ENCODE measurements at places on chromosomes 4 and X.
A peak's percentile ranks its signal among the peaks of the same experiment; 100 is the strongest.

DNA sequence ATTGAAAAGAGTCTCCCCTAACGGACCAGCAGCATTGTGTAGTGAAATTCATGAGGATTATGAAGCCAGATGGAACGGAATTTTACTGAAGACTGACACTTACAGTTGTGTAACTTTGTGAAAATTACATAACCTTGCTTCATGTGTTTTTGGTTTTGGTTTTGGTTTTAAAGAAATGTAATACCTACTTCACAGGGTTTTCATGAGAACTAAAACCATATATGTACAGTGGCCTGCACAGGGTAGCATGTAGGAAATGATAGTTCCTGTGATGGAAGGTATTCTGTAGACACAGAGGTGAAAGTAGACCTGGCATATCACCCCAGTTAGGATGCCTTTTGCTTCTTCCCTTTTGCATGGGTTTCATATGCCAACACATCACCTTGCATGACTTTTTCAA lies 247.0 kb downstream of the BANK1 start:
- no peak for DNase-seq

DNA sequence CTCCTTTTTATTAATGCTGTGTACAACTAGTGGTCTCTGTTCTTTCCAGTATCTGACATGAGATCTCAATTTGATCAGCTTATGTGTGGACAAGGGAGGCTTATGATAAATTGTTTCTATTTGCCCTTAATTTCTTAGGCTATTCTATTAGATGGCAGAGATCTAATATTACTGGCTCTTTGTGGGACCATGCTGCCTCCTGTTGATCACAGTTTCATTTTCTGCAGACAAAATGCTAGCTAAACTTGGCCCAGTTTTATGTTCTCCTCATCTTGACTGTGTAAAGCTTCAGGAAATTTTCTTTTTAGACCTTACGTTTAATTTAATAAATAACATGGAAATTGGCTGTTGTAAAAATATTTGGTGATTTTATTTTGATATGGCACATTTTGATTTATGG lies 627.1 kb upstream of the AADAT start:
- DNase-seq, result no peak

- DNase-seq, result no peak
These were observed 211.8 kb upstream of the CPEB2 start for GRCh38 chr4:14790494-14790893.

GRCh38 chr4:138409670-138410069 lies 167.5 kb upstream of the SLC7A11 start:
- no peak for DNase-seq

DNA sequence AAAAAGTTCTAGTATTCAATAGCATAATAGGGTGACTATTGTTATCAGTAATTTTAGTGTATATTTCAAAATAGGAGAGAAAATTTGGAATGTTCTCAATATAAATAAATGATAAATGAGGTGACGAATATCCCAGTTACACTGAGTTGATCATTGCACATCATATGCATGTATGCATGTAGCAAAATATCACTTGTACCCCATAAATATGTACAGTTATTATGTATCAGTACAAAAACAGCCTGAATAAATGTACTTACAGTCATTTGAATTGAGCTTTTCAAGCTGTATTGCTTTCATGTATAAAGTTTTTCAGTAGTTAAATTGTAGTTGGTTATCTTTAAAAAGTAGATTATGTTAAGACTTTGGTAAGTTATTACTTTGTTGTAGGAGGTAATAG lies 12.6 kb downstream of the CISD2 start:
- DNase-seq, result no peak

DNA sequence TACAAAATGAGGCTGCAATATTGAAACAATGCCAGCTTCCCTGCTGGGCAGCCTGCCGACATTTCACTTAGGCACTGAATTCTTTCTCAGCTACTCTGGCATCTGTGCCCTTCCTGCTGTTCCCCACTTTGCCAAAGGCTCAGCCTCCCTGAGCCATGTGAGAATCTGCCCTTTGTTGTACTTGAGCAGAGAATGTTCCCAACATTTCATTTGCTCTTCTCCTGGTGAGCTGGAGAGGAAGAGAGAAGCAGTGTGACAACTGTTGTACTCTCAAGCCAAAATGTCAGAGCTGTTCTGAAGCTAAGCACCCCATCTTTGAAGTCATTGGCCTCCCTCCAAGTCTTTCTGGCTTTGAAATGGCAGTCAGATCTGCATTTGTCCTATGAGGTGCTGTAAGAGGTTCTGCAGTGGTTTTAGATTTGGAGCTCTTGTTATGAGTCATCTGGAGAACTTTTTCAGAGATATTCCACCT lies 32.5 kb downstream of the LANCL3 start:
- DNase-seq, result no peak

DNA sequence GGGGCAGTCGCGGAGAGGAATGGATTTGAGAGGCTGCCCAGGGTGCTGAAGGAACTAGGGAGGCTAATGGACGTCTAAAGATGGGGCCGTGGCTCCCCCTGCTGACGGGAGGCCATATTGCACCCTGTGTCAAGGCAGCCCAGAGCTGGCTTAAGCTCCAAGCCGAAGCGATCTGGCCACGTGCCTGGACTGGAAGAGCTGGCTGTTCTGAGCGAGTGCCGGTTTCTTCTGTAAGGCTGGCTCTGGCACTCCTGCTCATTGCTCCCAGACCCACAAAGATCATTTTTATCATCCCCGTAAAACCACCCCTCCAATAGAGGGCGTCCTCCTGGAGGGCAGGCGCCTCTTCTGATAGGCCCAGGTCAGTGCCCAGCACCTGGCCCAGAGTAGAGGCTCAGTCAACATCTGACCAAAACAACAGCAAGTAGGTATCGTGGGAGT lies 5.6 kb downstream of the PNCK start:
- DNase-seq, result peak; percentile 58

DNA sequence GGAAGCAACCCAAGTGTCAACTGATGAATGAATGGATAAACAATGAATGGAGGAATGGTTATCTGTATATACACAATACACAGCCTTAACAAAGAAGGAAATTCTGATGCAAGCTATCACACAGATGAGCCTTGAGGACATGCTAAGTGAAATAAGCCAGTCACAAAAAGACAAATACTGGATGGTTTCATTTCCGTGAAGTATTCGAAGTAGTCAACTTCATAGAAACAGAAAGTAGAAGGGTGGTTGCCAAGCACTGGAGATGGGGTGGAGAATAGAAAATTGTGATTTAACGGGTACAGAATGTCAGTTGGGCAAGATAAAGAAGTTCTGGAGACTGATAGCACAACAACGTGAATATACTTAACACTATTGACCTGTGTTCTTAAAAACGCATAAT lies 28.2 kb downstream of the CENPU start:
- no peak for DNase-seq

DNA sequence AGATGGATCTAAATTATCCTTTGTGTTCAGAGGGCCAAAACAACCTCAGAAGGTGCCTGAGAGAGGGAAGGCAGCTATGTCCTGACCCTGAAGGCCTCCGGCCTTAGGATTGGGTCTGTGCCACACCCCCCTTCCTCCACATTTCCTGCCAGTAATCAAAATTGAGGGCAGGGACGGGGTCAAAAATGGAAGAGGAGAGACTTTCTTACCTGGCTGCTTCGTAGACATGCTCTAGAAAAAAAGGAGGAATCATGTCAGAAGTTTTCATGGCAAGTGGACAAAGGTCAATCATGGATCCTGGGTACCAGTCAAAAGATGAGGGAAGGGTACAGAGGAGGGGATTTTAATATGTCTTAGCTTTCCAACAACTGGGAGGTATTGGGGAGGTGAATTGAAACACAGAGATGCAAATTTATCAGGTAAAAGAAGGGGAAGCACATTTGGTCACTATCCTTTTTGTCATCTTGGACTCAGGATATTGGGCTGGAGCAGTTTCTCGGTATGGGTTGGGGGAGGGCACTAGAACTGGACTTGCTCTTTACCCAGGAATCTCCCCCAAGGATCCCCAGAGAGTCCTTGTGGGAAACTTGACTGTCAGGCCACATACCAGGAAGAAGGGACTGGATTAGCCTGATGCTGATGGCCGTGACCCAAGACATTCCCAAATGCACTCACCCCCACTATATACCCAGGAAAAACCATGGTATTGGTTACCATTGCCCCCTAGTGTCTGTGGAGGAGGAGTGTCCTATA lies 17.1 kb downstream of the VSIG4 start:
- no peak for DNase-seq

DNA sequence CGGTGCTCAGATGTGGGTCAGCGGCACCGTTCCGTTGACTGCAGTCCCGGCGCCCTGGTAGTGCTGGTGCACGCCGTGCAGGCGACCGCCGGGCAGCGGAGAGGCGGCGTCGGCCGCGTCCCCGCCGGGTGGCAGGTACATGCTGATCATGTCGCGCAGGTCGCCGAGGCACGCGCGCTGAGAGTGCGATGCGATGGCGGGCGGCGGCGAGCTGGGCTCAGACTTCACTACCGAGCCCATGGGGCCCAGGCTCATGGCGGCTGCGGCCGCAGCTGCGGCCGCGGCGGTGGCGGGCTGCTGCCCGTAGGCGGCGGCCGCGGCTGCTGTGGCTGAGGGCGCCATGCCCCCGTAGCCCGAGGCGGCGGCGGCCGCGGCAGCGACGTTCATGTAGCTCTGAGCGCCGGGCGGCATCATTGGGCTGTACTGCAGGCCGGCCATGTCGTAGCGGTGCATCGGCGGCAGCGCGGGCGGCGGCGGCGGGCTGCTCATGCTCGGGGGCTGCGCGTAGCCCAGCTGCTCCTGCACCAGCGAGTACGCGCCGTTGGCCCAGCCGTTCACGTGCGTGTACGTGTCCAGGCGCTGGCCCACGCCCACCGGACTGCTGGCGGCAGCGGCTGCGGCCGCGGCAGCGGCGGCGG lies 1.0 kb downstream of the SOX3 start:
- DNase-seq, result no peak

GRCh38 chrX:12139934-12140611 lies 1.8 kb downstream of the FRMPD4 start:
- DNase-seq, result no peak

DNA sequence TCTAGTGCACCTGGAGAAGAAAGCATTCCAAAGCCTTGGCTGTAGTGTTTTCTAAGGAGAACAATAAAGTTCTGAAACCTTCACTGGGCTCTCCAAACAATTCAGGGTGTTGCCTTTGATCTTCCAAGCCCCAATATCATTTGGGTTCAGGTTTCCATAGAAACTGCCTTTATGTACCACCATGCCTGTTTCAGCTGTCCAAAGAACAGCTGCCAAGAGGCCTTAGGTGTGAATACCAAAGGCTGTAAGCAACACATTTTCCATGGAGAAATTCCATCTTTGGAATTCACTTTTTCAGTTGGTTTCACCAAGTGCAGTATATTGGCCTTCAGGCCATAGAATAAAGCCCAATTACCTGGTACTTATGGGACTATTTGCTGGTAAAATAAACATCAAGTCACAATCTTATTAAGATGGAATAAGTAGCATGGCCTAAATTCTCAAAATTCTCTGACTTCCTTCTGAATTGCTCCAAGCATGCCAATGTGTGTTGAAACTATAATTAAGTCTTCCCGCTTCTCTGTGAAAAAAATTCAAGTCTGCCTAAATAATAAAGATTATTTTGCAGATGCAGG lies 61.9 kb downstream of the COX18 start:
- no peak for DNase-seq

GRCh38 chr4:131499141-131499873 lies 1649.8 kb upstream of the PCDH10 start:
- DNase-seq, result no peak

DNA sequence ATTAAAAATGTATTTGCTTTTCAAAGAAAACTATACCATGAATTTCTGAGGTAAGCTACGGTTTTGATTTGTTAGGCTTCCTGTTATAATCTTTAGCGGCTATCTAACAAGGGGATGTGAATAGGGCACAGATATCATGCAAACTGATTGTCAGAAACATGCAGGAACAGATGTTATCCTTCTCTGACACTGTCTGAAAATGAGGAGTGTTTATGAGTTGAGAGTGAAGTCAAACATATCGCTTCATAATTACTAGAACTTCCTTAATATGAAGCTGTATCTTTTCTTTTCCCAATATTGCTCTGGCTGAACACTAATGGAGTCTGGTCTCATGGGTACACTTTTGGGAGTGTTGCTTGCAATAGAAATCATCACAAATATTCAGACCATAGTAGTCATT lies 16.3 kb upstream of the SULT1B1 start:
- no peak for DNase-seq

- DNase-seq, result no peak
These were observed 117.9 kb downstream of the CPZ start for GRCh38 chr4:8710416-8710815.

DNA sequence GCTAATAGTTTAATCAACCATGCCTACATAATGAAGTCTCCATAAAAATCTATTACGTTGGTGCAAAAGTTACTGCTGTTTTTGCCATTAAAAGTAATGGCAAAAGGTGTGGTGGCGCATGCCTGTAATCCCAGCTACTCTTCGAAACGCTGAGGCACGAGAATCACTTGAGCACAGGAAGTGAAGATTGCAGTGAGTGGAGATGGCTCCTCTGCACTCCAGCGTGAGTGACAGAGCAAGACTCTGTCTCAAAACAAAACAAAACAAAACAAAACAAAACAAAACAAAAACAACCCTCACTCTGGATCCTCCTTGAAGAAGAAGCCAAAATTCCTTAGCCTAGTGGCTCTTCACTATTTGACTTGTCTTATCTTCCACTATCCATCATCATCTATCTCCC lies 78.0 kb downstream of the MSN start:
- DNase-seq, result no peak

GRCh38 chrX:24876530-24877287 lies 139.1 kb downstream of the ARX start:
- no peak for DNase-seq

DNA sequence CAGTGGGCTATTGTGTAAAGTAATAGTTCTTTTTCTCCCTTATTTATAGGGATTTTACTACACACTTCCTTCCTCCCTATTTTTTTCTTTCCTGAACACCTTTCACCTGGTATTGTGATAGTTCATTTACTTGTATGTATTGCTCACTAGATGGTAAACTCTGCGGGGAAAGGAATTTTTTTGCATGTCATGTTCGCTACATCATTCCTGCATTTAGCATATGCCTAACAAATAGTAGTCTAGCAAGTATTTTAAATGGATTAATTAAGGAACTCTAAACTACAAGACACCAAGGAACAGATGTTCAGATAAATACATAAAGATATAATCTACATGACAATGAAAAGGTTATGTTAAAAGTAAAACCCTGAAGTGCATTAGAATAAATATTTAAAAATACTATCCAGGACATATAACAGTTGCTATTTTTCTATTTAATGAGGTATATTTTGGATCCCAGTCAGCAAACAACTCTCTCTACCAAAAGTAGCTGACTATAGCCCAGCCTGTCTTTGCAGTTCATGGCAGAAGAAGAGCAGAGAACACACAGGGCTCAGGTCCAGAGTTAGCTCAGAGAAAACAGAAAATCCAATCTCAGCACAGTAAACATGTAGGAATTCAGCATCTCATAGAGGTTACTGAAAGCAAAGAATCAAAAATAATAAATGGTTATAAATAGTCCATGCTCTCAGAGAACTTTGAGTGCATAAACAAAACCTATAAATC lies 87.8 kb downstream of the PACRGL start:
- DNase-seq, result no peak

GRCh38 chr4:142959173-142959572 lies 113.1 kb upstream of the INPP4B start:
- DNase-seq, result no peak

DNA sequence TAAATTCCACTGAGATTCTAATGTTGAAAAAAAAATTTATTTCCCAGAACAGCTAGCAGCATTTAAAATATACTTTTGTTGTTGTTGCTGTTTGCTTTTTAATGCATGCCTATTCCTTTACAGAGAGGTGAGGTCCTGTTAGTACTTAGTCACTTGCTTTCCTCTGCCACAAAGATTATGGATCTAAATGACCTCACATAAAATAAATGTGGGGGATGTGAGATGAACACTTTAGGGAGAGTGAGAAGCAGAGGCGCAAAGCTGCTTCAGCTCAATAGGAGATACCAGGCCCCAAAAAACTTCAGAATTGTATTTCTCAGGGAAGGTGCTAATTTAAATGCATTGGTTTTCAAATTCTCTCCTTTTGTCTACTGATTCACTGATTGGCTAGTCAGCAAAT lies 4.0 kb downstream of the LDB2 start:
- no peak for DNase-seq
